Cardiac ventricle fibroblast (primary cell): ENCODE measurements at places on chromosomes 1 and 21. TPM values are rescaled to one million over a fixed set of nuclear protein-coding genes. Genes with fewer than 3 reads are reported as not detected.

Gene SIK1
- total RNA-seq, result 3.4 and 6.2 TPM in 2 replicates

Gene PLA2G4A
- 18.6 and 21.0 TPM in 2 replicates for total RNA-seq

Gene ILDR2
- total RNA-seq, result 0.05 TPM in 1 of 2 replicates, not detected in the other

Gene SH2D1B
- total RNA-seq, result not detected in 2 replicates

Gene NLRP3
- total RNA-seq, result not detected in 2 replicates

Gene TCEA3
- 4.1 and 6.0 TPM in 2 replicates for total RNA-seq

Gene IL19
- total RNA-seq, result not detected in 2 replicates
